H9 (cell line): ENCODE measurements at places on chromosomes 4 and X.

GRCh38 chr4:42672359-42673081 lies 15.6 kb upstream of the ATP8A1 start:
- DNase-seq = no peak

- no peak for DNase-seq
Measured at GRCh38 chr4:79865201-79865597, 207.8 kb downstream of the ANTXR2 start.

- DNase-seq = no peak
Measured at GRCh38 chrX:115183980-115184379, 5.2 kb upstream of the RBMXL3 start.

GRCh38 chr4:53730031-53730805 lies 138.9 kb upstream of the LNX1 start:
- DNase-seq = no peak

GRCh38 chr4:54296548-54297203 lies 67.6 kb downstream of the PDGFRA start:
- DNase-seq = no peak
